ENCODE measurements at places on chromosomes 13 and 19.
A peak's percentile ranks its signal among the peaks of the same experiment; 100 is the strongest.

- DNase-seq = no peak
Measured at GRCh38 chr13:48156466-48156865, 61.6 kb upstream of the MED4 start.

DNA sequence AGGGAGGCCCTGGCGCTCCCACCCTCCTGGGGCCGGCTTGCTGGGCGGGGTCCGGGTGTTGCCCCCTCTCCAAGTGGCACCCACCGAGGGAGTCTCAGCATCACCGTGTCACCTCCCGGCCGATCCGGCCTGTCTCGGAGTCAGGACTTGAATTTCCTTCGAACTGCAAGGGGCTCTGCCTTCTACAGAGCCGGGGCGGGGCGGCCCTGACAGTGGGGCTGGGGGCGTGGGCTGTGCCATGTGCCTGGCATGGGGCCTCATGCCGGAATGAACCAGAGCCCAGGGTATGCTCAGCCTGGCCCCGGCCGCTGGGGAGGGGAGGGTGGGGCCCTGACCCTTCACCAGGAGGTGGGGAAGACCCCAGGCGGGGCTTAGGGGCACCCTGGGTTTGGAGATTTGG, 47.0 kb upstream of the TCF3 start:
- no peak for DNase-seq

DNA sequence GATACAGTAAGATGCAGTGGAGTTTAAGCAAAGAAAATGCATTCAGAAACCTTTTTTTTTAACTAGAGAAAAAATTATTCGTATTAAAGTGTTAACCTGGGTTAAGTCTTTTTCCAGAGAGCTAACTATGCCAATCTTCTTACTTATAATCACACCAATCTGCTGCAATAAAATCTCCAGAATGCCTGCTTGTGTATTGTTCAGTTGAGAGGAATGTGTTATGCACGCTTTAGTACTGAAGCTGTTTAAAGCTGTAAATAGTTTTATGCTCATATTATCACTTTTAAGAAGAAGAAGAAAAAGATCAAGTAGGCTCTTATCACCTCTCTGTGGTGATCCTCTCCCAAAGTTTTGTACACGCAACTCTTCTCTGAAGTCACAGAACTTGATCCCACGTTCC, 528.7 kb downstream of the RFC3 start:
- DNase-seq = no peak

GRCh38 chr19:53015730-53016129, 2.0 kb downstream of the ERVV-1 start:
- DNase-seq = no peak

DNA sequence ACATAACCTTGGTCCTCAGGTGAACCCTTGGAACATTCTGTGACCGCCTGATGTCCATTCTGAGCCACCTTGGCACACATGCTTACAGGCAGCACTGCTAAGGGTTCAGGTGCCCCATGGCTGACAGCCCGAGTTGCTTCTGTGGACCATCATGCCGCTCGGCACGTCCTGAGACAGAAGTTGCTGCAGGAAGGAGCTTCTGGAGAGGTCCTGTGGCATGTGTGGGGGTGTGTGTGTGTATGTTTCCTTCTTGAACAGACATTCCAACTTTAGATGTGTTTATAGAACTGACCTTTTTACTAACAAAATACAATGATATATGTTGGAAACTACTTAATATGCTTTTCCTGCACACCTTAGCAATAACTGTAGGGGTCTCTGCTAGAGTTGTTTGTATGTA, 4.8 kb upstream of the C1QTNF9 start:
- no peak for DNase-seq

DNA sequence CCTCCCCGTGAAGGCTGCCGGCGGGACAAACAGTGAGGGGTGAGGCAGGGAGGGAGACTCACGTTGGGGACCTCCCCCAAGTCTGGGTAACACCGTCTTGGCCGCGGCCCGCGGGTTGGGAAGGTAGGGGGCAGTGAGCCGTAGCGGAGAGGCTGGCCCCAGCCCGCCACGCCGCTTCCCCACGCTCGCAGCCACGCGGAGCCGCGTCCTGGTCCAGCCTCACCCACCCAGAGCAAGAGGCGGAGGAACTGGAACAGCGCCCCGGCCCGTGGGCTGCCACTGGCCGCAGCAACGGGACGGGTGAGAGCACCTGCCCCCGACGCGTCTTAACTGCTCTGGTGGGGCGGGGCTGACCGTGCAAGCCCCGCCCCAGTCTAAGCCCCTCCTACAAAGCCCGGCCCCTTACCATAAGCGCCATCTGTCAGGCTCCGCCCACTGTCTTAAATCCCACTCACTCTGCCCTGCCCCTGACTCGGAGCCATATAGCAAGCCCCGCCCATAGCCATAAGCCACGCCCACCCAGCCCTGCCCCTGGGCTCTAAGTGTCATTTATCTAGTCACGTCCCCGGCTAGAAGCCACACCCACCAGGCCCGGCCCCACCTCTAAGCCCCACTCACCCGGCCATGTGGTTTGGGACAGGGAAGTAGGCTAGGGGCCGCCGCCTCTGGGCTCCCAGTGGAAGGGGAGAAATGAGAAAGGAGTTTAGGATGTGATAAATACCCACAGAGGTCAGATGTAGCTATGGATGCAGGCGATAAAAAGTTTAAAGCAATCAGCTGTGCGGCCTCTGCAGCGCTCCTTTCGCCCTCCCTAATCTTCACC, 2.1 kb upstream of the CCL25 start:
- peak; percentile 72 for DNase-seq

Measured in fibroblast of the conjunctiva (primary cell).